RWPE2 (cell line): ENCODE measurements at places on chromosomes 16 and 17.

DNA sequence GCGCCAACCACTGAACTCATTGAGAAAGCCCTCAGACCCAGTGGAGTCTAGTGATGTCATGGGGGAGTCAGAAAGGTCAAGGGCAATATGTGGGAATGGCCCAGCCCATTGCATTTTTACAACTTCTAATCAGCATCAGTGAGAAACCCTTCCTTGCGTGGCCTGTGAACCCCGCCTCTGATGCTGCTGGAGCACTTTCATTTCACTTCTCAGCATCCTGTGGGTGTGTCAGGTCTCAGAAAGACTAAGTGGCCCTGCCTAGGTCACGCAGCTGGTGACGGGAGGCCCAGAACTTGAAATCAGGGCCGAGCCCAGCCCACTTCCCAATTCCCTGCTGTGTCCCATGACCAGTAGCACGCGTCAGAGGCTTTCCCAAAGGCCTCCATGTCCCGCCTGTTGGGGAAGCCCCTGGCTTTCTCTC lies 6.1 kb downstream of the DNAI2 start:
- H3K27me3 ChIP-seq: peaks cover 13% of the 10 kb centered on the region
- no peaks in the 10 kb centered on the region for H3K36me3 ChIP-seq
- no peak overlapping the region for H3K4me3 ChIP-seq
- no peak for DNase-seq

DNA sequence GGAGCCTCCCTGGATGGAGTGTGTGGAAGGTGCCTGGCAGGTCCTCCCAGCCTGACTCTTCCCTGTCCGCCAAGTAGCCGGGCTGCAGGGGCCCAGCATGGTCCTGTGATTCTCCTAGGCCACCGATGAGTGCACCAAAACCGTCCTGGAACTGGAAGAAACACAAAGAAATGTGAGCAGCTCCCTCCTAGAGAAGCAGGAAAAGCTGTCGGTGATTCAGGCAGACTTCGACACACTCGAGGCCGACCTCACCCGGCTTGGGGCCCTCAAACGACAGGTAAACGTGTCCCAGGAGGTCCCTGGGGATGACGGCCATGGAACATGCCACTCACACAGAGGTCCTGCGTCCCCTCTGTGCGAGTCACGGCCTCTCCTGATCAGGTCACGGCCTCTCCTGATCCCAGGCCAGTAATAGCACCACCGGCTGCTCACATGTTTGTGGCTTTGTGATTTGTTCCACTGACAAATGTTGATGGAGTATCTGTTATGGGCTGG lies 4.2 kb upstream of the GAA start:
- H3K36me3 ChIP-seq: no peaks in the 10 kb centered on the region
- H3K4me1 ChIP-seq: peaks cover 2% of the 10 kb centered on the region
- H3K27me3 ChIP-seq: no peaks in the 10 kb centered on the region
- DNase-seq: no peak
- H3K4me3 ChIP-seq: no peak overlapping the region

DNA sequence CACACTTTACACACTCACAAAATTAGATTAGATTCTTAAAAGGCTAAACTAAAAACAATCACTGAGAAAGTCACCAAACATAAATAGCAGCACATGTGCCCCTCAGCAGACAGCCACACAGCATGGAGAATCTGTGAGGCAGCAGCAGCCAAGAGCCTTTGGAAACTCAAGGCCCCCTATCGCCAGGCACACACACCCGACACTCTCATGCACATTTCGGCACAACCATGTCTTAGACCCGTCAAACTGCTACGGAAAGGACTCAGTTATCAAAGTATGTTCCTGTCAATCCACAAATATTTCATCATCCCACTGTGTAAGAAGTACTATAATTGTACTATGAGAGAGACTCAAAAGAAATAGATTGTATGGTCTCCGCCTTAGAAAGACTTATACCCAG lies 20.9 kb downstream of the UBE2O start:
- no peak overlapping the region for H3K27ac ChIP-seq
- 0 out of 2 replicates have a peak, but pooled peaks cover 3% of the 10 kb centered on the region for H3K36me3 ChIP-seq
- no peak for DNase-seq
- peaks cover 3% of the 10 kb centered on the region for H3K4me1 ChIP-seq
- no peak overlapping the region for H3K4me3 ChIP-seq

GRCh38 chr17:17713839-17714238 lies 32.6 kb downstream of the RAI1 start:
- H3K27ac ChIP-seq: no peak overlapping the region
- peaks cover 36% of the 10 kb centered on the region for H3K4me1 ChIP-seq
- no peak for DNase-seq
- no peaks in the 10 kb centered on the region for H3K27me3 ChIP-seq
- no peak overlapping the region for H3K4me3 ChIP-seq

DNA sequence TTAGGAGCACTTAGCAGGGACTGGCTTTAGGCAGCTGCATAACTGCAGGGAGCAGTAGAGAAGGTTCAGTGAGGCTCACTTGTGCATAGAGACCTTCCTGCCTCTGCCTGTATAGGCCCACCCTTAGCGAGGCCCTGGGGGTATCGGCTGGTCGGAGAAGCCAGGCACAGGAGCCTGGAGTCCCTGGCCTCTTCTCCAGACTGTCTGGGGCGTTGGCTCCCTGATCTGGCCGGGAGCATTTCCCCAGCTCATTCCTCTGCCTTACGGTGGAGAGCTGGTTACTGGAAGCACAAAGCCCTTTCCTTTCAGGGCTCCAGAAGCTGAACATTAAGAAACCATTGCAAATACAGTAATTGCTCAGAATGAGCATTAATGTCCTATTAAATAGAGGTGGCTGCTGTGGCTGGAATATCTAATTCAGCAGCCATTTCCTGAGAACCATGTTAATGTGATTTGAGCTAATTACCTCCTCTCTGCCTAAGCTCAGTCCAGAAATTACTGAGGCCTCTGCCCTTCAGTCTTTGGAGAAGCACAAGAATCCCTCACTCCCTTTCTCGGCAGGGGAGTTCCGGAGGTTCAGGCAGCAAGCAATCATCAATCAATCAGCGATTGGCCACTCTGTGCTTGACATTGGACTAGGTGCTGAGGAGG lies 18.8 kb upstream of the TMEM220 start:
- no peak for DNase-seq
- H3K27ac ChIP-seq: no peak overlapping the region
- H3K4me3 ChIP-seq: no peak overlapping the region
- H3K4me1 ChIP-seq: no peaks in the 10 kb centered on the region
